T-helper 9 cell (primary cell): ENCODE measurements at places on chromosomes 12 and 14.

GRCh38 chr12:123591702-123592481 lies 7.5 kb downstream of the TMED2 start:
- DNase-seq, result no peak

- no peak for DNase-seq
These were observed 17.2 kb upstream of the KCNA5 start for GRCh38 chr12:5026342-5026938.

DNA sequence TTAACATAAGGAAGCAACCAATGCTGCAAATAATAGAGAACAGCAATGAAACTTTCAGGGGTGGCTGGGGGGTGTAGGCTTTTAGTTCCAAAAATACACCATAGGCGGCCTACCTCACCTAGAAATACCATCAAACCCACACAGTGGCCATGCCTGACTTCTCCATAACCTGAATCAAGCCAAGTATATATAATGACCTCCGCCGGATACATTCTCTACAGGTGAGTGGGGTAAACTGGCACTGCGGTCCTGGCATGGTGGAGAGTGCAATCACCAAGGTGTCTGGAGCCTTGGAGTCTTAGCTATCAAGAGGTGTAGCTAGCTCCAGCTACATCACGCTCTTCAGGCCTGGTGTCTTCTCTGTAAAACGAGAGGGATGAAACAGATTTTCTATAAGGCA lies 1.2 kb downstream of the ZBTB25 start:
- DNase-seq, result peak; percentile 5

GRCh38 chr14:101026341-101026740 lies 122.8 kb upstream of the RTL1 start:
- DNase-seq, result no peak

DNA sequence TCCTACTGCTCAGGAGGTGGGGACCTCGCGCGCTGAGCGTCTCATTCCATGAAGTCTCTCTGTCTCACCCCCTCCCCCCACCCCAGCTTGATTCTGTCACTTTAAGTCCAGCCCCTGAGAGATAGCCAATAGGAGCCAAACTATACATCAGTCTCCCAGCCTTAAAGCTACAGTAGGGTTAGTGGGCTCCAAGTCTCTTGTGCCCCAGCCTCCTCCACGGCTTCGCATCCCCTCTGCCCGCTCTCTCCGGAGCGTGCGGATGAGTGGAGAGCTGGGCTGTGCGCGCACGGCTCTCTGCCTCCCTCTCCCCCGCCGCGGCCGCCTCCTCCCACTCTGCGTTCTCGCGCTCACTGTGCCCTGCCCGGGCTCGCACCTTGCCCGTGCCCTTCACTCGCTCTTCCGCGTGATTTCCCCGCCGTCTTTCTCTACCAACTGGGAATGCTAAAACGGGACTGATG lies at the start of gene ESRRB:
ESRRB (plus strand) TSS at position 191 of the 458 bp plus-strand sequence; CDS start at position 456, 265 bp downstream.
- DNase-seq, result no peak

- DNase-seq, result no peak
These were observed 385.6 kb downstream of the GRIN2B start for GRCh38 chr12:13595536-13596443.

DNA sequence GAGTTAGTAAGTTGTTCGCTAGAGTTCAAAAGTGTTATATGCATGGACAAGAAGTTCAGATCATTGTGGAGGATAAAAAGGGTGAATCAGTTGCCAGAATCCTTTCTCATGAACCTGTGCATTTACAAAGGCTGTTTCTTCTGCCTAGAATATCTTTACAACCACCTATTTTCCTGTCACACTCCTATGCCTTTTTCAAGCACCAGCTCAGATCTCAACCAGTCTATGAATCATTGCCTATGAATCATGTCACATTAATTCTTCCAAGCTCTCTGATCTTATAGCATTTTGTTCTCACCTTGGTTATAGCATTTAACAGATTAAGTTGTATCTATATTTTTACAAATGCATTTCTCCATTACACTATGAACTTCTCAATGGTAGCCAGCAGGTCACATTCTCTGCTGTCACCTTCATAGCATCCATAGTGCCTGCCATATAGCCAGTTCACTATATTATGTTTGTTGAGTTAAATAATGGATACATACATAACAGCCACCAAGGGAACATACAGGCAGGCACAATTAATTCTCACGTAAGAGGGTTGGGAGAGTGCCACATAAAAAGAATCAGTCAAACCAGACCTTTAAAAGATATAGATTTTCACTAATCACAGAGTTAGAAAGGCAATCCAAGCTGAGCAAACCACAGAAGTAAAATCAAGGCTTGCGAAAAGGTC lies 573.0 kb downstream of the FOXG1 start:
- no peak for DNase-seq

DNA sequence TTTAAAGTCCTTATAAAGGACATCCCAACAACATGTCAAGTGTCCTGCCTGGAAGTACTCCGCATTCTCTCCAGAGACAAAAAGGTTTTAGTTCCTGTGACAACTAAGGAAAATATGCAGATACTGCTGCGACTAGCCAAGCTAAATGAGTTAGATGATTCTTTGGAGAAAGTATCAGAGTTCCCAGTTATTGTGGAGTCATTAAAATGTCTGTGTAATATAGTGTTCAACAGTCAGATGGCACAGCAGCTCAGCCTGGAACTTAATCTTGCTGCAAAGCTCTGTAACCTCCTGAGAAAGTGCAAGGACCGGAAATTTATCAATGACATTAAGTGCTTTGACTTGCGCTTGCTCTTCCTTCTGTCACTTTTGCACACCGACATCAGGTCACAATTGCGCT lies 40.2 kb downstream of the RIC8B start:
- no peak for DNase-seq

- DNase-seq, result no peak
These were observed 1.2 kb downstream of the GSC start for GRCh38 chr14:94768521-94769390.

DNA sequence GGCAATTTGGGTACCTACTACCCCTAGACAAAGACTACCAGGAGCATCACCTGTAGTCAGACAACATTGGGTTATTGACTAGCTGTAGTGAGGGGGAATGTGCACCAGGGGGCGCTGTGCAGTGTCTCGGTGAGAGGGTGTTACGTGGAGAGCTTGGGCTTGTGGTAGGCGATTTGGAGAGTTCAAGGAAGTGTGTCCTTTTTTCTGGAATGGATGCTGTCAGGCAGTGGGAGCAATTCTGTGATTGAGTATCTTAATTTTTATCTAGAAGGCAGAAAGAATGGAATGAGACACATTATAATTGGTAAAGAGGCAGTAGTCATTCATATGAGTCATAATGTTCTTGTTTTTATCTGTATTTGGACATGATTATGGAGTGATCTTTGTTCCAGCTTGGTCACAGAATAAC lies 187.7 kb downstream of the GALC start:
- peak; percentile 33 for DNase-seq

DNA sequence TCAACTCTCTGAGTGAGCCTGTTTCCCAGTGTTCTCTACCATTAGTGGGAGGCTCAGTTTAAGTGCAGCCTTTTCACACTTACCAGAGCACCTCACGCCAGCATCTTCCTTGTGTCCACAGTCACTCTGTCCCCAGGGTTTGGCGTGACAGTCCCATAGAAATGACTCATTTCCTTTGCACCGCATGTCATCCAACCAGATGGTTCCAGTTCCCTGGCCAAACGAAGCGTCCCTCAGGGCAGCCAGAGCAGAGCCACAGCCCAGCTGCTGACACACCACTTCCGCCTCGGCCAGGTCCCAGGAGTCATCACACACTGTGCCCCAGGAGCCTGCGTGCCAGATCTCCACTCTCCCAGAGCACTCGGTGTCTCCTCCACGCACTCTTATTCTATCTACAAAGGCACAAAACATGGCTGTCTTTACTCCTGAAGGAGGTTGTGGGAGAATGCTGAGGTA lies 65.4 kb downstream of the ACSM4 start:
- no peak for DNase-seq

DNA sequence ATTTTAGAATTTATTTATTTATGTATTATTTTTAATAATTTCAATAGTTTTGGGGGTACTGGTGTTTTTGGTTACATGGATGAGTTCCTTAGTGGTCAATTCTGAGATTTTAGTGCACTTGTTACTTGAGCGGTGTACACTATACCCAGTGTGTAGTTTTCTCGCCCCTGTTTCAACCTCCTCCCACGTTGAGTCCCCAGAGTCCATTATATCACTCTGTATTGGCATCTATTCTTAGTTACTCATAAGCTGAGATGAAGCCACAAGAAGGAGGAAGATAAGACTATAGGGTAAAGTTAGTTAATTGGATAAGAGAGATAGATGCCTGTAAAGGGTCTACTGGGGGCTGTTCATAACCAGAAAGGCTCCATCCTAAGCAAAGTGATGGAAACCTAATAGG lies 4.0 kb downstream of the C1S start:
- DNase-seq, result no peak

DNA sequence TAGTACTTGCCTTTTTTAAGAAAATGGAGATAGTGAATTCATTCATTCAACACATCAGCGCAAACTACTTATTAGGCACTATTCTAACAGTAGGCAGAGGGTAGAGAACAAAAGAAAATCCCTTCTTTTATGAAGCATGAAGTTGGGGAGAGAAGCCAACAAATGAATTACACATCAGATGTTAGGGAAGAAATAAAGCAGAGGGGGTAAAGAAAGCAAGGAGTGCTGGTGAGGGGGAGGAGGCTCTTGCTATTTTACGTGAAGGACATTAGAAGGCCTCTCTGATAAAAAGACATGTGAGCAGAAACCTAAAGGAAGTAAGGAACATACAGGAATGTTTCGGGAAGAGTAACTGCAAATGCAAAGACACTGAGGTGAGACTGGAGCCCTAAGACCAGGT lies 22.2 kb downstream of the TFCP2 start:
- no peak for DNase-seq

DNA sequence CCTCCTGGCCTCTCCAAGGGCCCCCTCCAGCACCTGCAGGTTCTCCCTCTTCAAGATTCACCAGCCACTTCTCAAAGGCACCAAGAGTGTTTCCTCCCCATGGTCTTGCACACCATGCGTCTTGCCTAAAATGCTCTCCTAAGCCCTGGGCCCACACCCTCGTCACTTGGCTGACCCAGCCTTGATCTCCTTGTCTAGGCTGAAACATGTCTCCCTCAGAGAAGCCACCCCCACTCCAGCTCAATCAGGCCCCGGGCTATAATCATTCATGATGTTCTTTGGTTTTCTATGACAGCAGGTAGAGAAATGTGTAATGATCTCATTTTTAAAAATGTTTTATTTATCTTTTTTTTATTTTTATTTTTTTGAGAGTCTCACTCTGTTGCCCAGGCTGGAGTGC lies 88.1 kb downstream of the EFCAB11 start:
- no peak for DNase-seq

- no peak for DNase-seq
These were observed 646.2 kb upstream of the STXBP6 start for GRCh38 chr14:25696176-25696575.

GRCh38 chr12:39392154-39392925 lies 50.6 kb downstream of the KIF21A start:
- no peak for DNase-seq

- DNase-seq, result peak; percentile 16
These were observed 732 bp downstream of the ZNF664 start for GRCh38 chr12:123973552-123974341.

DNA sequence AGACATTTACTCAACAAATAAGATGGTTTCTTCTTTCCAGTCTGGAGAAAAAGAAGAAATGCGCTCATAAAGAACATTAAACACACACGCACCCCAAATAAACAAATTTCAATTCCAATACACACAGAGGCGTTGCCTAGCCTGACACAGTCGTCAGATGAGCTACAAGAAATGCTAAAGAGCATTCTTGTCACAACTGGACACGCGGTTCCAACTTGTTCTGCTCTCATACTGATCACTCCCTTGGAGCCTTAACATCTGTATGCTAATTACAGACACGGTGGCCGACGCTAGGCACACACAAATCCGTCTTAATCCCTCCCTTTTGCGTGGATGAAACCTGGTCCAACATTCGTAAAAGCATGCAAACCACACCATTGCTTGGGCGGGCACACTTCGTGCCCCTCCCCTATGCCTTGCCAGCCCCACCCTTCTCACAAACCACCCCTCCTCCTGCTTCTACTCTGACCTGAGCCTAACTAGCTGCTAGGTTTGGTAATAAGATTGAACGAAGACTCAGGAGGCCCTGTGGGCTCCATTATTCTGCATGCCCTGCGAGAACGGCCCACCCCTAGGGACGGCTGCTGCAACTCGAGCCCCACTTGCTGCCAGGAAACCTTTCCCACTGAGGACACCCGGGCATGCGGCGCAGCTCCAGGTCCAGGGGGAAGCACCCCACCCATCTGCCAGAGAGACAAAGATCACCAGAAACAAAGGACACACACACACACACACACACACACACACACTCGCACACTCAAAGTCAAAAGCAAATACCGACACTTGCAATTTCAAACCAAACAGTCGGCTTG lies 1.2 kb downstream of the KCNK10 start:
- DNase-seq, result no peak

GRCh38 chr12:32569259-32569658 lies 109.8 kb upstream of the DNM1L start:
- no peak for DNase-seq

DNA sequence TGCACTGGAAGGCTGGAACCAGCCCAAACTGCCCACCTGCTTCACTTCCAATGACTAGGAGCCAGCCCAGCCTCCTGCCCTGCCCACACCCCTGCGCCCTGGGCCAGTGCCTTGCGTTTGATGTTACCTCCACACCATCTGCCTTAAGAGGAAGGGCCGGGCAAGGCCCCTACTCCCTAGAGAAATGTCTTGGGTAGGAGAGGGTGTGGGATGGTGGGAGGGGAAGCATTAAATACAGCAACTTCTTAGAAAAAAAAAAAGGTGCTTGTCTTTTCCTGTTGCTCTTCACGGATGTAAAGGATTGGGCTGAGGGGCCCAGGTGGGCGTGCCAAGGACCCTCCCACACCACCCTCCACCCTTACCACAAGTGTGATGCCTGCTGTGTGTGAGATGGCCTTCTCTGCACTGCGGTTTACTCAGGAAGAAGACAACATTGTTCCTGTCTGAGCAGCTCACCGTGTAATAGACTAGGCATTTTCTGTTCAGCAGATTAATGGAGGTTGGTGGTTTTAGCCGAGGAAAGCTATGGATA lies 99.9 kb downstream of the NINJ2 start:
- peak; percentile 43 for DNase-seq

GRCh38 chr12:31872831-31873604 lies 86.2 kb upstream of the RESF1 start:
- DNase-seq, result no peak

DNA sequence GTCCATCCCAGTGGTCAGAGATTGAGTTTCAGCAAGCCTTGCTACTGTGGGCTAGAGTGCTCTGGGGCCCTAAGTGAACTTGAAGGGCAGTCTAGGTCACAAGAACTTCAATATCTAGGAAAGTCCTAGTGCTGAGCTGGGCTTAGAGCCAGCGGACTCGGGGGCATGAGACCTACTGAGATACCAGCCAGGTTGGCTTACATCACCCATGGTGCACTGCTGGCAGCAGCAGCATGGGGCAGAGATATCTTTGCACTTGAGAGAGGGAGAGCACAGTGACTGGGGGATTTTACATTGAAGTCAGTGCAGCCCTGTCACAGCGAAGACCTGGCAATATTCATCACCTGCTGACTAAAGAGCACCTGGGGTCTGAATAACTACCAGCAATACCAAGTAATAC lies 158.3 kb upstream of the PRKD1 start:
- DNase-seq, result no peak

GRCh38 chr12:67515679-67516340 lies 132.7 kb upstream of the DYRK2 start:
- DNase-seq, result peak; percentile 6
